Neural crest cell (in vitro differentiated cells): ENCODE measurements at places on chromosomes 7 and 10.

GRCh38 chr10:126854726-126855495 lies 50.3 kb upstream of the DOCK1 start:
- DNase-seq, result no peak

DNA sequence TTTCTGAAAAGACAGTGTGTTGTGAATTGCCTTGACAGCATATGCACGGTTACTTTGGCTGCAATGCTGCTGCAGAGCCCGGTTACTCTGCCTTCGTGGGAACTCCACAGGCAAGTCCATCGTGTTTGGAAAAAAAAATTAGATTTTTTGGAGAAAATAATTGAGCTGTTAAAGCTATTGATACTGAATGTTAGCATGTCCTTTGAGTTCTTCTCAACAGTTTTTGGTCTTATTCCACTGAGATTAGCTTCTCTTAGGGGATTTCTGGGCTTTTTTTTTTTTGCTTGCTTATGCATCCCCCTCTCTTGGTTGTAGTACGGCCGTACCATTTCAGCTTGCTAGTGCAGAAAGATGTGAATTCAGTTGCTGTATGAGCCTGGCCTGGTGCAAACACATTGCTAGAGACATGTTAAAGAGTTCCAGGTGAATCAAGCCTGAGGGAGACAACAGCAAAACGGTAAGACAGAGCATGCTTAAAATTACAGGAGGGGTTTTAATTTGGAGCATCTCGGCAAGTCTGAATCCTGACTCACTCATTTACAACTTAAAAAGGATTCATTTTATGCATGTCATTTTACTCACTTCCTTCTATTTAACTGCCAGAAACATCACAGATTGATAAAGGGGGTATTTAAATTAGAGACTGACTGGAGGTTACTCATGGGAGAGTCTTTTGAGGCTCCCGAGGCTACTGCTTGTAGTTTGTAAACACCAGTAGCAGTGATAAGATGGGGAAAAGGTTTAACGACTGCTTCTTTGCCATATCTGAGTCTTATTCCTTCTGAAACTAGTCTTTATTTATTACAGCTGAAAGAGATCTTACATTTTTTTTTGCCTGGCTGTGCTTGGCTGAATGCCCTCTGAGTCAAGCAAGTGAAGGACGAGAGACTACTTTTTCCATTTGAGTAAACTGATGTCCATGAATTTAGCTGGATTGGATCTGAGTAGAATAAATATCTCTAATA lies 113.7 kb downstream of the CDK14 start:
- no peak for DNase-seq

DNA sequence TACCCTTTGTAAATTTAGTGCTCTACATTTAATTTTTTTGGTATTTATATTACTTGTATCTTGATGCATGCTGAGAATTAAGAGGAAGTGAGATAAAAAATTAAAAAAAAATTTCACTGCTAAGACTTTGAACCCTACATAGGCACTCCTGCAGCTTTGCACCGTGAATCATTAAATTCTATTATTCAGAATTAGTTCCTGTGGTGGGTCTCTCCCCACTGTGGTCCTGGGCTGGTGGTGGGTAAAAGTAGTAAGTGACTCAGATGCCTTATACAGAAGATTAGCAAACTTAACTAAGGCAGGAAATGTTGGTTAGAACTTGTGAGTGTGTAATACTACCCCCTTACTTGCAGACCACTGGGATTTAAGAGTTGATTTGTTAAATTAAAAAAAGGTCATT lies 72.6 kb downstream of the AP3M1 start:
- DNase-seq, result no peak

DNA sequence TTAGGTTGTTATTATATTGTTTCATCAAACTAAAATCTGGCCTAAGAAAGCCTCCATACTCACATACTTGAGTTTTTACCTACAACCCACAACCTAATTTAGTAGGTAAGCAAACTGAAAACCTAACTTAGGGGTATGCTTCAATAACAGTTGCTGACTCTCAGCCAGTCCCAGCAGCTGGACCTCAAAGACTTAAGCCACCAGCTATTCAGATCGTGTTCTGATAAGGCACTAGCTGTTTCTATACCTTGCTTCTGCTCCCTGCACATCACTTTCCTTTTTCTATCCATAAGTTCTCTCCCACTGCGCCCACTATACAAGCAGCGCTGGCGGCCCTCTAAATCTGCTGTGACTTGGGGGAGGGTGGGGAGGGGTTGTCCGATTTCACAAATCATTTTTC lies 42.3 kb downstream of the SUGCT start:
- DNase-seq, result no peak

GRCh38 chr7:23863209-23863787 lies 153.3 kb downstream of the STK31 start:
- DNase-seq, result no peak

DNA sequence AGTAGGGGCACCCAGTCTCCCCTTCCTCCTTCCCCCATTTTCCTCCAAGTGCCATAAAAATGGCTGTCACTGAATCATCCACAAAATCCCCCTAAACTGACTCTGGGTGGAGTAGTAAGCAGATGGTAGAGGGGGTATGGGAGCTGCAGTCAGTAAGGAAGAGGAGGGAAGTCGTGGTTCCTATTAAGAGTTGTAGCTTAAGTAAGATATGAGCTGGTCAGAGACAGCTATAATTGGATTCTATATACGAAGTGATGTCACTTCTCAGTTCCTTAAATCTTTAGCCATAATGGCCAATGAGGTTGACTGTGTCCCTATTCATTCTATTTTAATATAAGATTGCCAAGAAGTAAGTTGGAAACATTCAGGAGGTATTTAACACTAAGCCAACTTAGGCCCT lies 131.7 kb downstream of the SLC16A9 start:
- no peak for DNase-seq

DNA sequence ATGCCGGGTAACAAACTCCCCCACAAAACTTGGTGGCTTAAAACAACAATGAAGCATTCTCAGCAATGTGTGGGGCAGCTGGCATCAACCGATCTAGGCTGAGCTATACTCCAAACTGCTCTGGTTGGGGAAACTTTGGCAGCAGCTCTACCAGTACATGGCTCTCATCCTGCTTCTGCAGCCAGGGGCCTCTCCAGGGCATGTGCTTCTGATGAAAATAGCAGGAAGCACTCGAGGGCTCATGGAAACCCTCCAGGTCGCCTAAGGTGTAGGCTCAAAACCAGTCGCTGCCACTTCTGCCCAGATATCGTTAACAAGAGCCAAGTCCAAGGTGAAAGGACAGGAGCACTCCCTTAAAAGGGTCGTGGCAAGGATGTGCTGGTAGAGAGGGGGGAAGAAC lies 134.1 kb downstream of the TEX36 start:
- no peak for DNase-seq

DNA sequence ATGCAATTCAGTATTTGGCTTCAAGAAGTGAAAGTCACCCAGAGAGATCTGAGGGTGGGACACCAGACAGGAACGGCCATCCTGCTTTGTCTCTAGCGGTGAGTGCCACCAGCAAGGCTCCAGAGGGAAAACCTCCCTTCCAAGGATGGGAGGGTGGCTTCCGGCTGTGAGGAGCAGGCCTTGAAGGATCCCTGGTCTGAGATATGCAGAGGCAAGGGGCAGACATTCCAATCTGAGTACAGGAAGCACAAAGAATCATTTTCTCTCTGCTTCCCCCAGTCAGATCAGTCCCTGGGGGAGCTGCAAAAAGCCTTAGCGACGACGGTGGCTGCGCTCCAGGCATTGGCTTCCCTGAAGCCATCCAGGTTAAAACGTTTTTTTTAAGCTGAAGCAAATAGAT lies 167.4 kb downstream of the TEX36 start:
- no peak for DNase-seq

DNA sequence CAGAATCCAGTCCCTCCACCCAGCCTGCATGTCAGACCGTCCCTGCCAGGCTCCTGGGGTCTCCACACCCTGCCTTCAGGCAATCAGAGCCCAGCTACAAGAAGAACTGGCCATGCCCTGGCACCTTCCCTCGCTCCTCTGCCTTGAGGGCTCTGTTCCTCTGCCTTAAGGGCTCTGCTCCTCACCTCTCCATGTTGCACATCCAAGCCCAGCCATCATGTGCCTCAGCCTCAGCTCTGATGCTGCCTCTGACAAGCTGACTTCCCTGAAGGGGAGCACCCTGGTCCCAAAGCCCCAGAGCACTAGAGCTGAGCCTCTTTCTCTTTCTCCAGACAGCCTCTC lies 50.3 kb upstream of the ANTXRL start:
- no peak for DNase-seq

- no peak for DNase-seq
Observed at GRCh38 chr10:71527135-71527534, 130.4 kb downstream of the CDH23 start.

GRCh38 chr7:98727146-98727709 lies 110.1 kb downstream of the NPTX2 start:
- DNase-seq, result no peak

GRCh38 chr7:134875867-134876266 lies 96.4 kb downstream of the CALD1 start:
- no peak for DNase-seq

GRCh38 chr7:85287106-85287825 lies 100.4 kb upstream of the SEMA3D start:
- no peak for DNase-seq

DNA sequence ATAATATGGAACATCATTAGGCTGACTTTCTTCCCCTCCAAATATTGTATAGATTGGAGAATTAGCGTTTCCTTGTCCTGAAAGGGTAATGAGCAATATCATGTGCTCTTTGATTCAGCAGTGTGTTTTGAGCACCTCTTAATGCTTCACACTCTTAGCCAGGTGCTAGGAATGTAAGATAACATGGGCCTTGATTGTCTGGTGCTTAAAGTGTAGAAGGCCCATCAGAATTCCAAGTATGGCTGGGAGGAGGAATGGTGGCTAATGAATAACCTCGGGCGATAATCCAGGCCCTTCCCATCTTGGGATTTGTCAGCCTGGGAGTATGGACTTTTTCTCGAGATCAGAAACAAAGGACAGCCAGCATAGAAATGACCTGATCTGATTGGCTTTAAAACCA lies 8.6 kb downstream of the TSPAN13 start:
- no peak for DNase-seq

GRCh38 chr10:116286626-116287200 lies 13.7 kb upstream of the GFRA1 start:
- no peak for DNase-seq

GRCh38 chr10:101720606-101721230 lies 25.7 kb upstream of the FBXW4 start:
- DNase-seq, result no peak

DNA sequence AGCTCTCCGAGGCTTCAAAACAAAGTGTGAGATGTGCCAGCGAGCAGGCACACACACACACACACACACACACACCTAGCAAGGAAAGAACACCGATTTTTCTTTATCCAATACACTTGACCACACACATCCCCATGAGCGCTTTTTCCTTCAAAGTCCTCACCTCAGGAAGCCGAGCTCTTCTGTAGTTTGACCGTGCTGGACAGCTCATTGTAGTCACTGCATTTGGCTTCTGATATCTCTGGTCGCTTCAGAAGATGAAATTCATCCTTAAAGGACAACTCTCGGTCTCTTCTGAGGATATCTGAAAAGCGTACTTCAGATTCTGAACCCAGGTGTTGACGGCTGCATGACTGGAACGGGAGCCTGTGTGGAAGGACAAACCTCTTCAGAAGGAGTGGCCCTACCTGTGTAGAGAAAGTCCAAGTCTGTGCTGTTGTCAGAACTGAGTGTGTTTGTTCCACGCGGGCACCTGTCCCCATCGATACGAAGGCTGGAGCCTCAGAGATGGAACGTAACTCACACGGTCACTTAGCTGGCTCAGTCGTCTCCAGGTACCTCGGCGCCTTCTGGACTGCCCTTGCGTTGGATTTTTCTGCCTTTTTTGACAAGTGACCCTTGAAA lies 28.1 kb upstream of the SHH start:
- no peak for DNase-seq

- DNase-seq, result no peak
Observed at GRCh38 chr10:128865436-128866195, 601.4 kb upstream of the MGMT start.

GRCh38 chr10:48511066-48511874 lies 93.6 kb downstream of the ARHGAP22 start:
- no peak for DNase-seq

DNA sequence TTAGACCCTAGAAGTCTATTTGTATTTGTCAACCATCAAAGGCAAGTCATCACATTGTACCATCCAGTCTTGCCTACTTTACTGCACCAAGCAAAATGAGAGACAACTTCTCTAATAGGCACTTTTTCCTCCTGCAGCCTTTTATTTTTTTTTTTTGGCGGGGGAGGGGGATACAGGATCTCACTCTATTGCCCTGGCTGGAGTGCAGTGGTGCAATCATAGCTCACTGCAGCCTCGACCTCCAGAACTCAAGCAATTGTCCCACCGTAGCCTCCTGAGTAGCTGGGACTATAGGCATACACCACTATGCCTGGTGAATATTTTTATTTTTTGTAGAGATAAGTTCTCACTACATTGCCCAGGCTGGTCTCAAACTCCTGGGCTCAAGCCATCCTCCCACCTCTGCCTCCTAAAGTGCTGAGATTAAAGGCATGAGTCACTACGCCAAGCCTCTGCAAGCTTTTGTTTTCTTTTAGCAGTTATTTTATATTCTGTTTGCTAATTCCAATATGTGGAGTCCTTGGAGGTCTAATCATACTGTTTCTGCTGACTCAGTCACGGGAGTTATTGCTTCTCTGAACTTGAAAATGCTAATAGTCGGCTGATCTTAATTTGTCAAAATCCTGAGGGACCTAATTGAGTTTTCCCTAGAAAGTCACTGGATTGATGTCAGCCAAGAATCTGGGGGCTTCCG lies 14.2 kb downstream of the KPNA7 start:
- DNase-seq, result no peak

DNA sequence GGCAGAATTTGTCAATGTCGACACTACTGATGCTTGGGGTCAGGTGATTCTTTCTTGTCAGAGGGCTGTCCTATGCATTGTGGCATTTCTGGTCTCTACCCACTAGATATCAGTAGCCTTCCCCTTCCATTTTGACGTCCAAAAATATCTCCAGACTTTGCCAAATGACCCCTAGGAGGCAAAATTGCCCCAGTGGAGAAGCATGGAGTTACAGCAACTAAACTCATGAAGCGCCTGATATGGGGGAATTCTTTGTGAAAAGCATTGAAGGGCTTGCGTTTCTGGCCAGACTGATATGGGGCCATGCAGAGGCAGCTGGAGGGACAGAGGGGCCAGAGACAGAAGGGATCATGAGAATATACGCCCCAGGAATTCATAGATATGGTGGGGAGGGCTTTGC lies 43.6 kb downstream of the ADRB1 start:
- no peak for DNase-seq

- no peak for DNase-seq
Observed at GRCh38 chr7:47552621-47553020, 29.3 kb downstream of the TNS3 start.

GRCh38 chr10:130333185-130333584 lies 197.0 kb downstream of the GLRX3 start:
- no peak for DNase-seq

GRCh38 chr7:117273814-117274225 lies 49.0 kb downstream of the WNT2 start:
- DNase-seq, result no peak

GRCh38 chr10:2476812-2477553 lies 590.4 kb upstream of the PFKP start:
- no peak for DNase-seq

DNA sequence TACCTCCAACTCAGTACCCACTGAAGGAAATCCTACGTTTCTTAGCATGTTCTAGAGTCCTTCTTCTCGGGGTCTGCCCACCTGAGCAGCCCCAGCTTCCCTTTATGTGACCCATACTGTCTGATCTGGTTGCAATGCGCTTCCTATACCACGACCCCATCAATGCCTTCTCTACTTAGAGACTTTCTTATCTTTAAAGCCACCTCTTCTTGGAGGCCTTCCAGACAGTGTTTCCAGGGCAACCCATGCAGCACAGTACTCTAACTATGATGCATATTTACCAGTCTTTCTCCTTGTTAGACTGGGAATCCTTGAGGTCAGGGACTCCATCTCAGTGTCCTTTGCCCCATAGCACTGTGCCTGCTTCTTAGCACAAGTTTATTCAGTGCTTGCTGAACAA lies 54.5 kb upstream of the SLF2 start:
- DNase-seq, result no peak
